ENCODE measurements at places on chromosomes 4 and X. TPM values are rescaled to one million over a fixed set of nuclear protein-coding genes. Genes with fewer than 3 reads are reported as not detected.

Gene GAB3
- 0.50 TPM for total RNA-seq

GRCh38 chr4:112213091-112213490 lies 18.5 kb upstream of the AP1AR start:
- DNase-seq, result no peak

Gene ARHGAP6
- 0.59 TPM for total RNA-seq

Gene STPG2
- not detected for total RNA-seq

DNA sequence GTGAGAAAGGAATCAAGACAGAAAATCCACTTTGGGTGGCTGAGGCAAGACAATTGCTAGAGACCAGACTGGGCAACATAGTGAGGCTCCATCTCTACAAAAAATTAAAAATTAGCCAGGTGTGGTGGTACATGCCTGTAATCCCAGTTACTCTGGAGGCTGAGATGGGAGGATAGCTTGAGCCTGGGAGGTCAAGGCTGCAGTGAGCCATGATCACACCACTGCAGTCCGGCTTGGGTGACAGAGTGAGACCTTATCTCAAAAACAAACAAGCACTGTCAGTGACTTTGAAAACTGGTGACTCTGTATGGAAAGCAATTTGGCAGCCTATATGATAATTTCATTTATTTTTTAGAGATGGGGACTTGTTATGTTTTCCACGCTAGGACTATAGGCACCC lies 2.3 kb upstream of the ELOVL6 start:
- no peak for DNase-seq

DNA sequence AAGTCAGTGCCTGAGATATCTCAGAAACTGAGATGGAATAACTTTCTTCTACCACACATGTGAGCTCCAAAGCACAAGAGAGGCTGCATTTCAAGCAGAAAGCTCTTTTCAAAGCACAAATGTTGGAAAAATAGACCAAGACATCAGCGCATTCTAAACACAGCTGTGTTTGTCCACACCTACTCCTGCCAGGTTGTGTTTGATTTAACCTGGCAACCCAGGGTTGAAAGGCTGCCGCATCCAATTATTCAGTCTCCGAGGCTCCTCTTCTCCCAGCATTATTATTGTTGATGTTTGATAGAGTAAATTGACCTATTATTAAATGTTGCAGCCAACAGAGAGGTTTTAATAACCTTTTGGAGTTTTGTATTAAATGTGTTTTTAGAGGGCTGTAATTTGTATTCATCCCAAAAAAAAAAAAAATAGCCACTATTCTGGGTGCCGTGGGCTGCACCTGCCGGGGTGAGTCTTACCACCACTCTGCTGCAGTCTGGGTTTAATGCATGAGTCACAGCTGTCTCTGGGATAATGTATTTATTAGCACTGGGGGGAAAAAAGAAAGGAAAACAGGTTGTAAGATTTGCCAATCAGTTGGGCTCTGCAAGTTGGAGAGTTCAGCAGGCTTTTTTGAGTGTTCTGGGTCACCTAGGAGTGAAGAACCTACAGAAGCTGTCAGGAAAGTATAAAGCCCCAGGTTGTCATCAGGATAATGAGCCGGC lies 105.2 kb upstream of the NOCT start:
- no peak for DNase-seq

Gene SYNPO2
- total RNA-seq, result 3.4 TPM

GRCh38 chr4:29081234-29081955 lies 1638.8 kb upstream of the PCDH7 start:
- peak; percentile 6 for DNase-seq

- DNase-seq, result no peak
Observed at GRCh38 chrX:16983051-16983450, 36.6 kb downstream of the REPS2 start.

Gene OTUD6A
- 0.17 TPM for total RNA-seq

Data from GM23338 (cell line).